ENCODE measurements at places on chromosomes 5 and 9. TPM values are rescaled to one million over a fixed set of nuclear protein-coding genes. Genes with fewer than 3 reads are reported as not detected.
A peak's percentile ranks its signal among the peaks of the same experiment; 100 is the strongest.

GRCh38 chr5:73902327-73903051 lies 276.5 kb downstream of the ARHGEF28 start:
- H3K4me3 ChIP-seq = no peak overlapping the region
- peaks cover 7% of the 10 kb centered on the region for H3K4me1 ChIP-seq
- no peak overlapping the region for H3K27ac ChIP-seq
- DNase-seq = no peak
- no peaks in the 10 kb centered on the region for H3K36me3 ChIP-seq
- no peaks in the 10 kb centered on the region for H3K27me3 ChIP-seq

DNA sequence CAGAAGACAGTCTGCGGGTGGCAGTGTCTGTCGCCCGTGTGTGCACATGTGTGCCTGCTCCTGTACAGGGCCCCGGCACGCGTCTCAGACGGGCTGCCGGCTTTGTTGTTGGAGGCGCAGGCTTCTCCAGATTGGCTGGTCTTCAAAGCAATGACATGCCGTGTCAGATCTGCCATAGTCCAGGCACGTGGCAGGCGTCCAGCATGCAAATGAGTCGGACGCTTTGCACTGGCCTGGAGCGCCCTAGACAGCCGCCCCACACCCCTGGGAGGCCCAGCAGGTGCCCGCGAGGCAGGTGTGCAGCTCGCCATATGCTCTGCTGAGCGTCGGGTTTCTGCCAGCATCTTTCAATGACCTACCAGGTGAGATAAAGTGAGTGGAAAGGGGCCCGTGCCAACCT lies 71.5 kb downstream of the GADD45G start:
- H3K36me3 ChIP-seq = no peaks in the 10 kb centered on the region
- DNase-seq = peak; percentile 99
- no peaks in the 10 kb centered on the region for H3K27me3 ChIP-seq
- peak overlapping the region; percentile 58 for H3K27ac ChIP-seq
- H3K4me1 ChIP-seq = peaks cover 39% of the 10 kb centered on the region

DNA sequence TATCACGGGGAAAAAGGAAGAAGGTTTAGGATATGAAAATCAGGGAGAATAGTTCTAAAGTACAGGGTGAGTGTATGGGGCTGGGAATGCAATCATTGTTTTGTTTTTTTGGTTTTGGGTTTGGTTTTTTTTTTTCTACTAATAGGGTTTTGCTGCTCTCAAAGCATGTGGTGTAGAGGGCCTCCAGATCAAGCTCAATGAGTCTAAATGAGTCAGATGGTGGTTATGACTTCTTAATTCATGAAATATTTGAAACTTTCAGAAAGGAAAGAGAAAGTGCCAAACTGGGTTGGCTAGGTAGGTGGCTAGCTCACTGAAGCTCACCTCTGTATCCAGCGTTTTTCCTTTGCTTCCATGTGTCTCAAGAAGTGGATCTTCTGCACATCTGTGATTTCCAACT lies 10.7 kb downstream of the OR1L8 start:
- no peak for DNase-seq
- no peak overlapping the region for H3K4me3 ChIP-seq
- H3K27ac ChIP-seq = no peak overlapping the region
- H3K36me3 ChIP-seq = no peaks in the 10 kb centered on the region

DNA sequence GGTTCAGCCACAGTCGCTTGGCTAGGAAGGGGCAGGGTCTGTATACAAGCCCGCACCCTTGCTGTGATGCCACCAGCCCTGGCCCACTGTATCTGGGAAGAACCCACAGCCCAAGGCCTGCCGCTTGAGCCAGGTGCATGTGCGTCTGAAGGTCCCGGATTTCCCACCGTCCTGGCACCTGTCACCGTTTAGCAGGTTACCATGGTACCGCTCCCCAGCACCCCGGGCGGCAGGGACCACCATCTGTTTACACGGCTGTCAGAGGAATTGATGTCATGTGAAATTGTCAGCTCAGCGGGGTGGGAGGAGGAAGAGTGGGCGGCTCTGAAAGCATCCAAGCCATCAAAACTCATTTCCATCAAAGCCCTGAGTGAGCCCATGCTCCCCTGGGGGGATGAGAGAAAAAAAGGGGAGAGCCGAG lies 92.7 kb downstream of the HRH2 start:
- H3K4me3 ChIP-seq = no peak overlapping the region
- H3K27ac ChIP-seq = no peak overlapping the region
- DNase-seq = no peak
- H3K4me1 ChIP-seq = no peaks in the 10 kb centered on the region

- no peak overlapping the region for H3K4me3 ChIP-seq
- H3K27me3 ChIP-seq = no peaks in the 10 kb centered on the region
- no peak for DNase-seq
- no peaks in the 10 kb centered on the region for H3K36me3 ChIP-seq
Observed at GRCh38 chr5:53183880-53184279, 74.3 kb upstream of the MOCS2 start.

DNA sequence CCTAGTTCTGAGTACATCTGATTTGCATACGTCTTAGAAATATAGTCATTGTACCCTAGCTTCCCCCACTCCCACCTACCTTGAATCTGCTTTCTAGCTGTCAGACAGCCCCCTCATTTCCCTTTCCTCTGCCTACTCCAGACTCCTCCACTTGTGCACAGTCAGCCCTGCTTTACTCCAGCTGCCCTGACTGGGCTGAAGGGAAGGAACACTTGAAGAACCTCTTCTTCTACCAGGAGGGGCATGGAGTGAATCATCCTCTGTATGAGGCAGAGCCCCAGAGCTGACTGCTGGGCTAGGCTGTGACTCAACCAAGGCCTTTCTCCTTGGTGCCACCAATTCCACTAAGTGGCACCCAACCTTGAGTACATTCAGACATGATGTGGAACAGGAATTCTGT lies 18.1 kb upstream of the ZFR start:
- DNase-seq = no peak
- no peaks in the 10 kb centered on the region for H3K4me1 ChIP-seq
- no peaks in the 10 kb centered on the region for H3K36me3 ChIP-seq

- no peaks in the 10 kb centered on the region for H3K27me3 ChIP-seq
- H3K36me3 ChIP-seq = no peaks in the 10 kb centered on the region
- no peak overlapping the region for H3K27ac ChIP-seq
- H3K4me1 ChIP-seq = peaks cover 8% of the 10 kb centered on the region
- no peak overlapping the region for H3K4me3 ChIP-seq
Observed at GRCh38 chr9:129595903-129596540, 24.9 kb downstream of the C9orf50 start.

DNA sequence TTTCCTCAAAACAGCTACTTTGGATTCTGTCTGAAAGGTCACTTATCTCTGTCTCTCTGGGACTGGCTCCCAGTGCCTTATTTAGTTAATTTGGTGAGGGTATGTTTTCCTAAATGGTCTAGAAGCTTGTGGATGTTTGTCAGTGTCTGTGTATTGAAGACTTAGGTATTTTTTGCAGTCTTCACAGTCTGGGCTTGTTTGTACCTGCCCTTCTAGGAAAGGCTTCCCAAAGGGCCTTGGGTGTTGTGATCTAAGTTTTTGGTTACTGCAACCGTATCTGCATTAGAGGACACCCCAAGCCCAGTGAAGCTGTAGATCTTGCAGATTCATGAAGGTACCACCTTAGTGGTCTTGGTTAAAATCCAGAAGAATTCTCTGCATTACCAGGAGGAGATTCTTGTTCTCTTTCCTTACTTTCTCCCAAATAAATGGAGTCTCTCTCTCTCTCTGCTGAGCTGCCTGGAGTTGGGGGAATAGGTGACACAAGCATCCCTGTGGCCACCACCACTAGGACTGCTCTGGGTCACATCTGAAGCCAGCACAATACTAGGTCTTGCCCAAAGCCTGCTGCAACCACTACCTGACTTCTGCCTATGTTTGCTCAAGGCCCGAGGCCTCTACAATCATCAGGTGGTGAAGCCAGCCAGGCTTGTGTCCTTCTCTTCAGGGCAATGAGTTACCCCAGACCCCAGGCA lies 17.8 kb upstream of the CCNB1 start:
- H3K4me3 ChIP-seq = no peak overlapping the region
- no peak overlapping the region for H3K27ac ChIP-seq
- DNase-seq = no peak
- no peaks in the 10 kb centered on the region for H3K4me1 ChIP-seq
- no peaks in the 10 kb centered on the region for H3K27me3 ChIP-seq
- H3K36me3 ChIP-seq = no peaks in the 10 kb centered on the region

GRCh38 chr9:121305269-121305994 lies 37.5 kb downstream of the GSN start:
- H3K27ac ChIP-seq = no peak overlapping the region
- no peaks in the 10 kb centered on the region for H3K36me3 ChIP-seq
- no peak overlapping the region for H3K4me3 ChIP-seq

- H3K27me3 ChIP-seq = no peaks in the 10 kb centered on the region
- H3K36me3 ChIP-seq = no peaks in the 10 kb centered on the region
- no peak for DNase-seq
- no peak overlapping the region for H3K27ac ChIP-seq
Observed at GRCh38 chr9:109652971-109653370, 127.0 kb upstream of the PALM2AKAP2 start.

DNA sequence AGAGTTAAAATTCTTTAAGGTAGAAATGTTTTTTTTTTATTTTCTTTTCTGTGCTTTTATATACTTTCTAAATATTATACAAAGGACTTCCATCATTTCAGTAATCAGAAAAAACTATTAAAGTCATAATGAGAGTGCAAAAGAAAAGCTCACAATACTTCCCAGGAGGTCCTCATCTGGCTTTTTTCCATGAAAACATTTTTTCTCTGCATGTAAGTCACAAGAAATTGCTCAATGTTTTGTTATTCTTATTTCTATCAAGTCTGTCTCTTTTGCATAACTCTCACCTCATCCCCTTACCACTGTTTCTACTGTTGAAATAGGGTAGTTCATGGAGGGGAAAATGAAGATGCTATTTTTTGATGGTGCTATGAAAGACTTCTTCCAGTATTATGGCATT lies 375.0 kb downstream of the TMEM232 start:
- H3K4me1 ChIP-seq = peaks cover 17% of the 10 kb centered on the region
- H3K27me3 ChIP-seq = no peaks in the 10 kb centered on the region
- H3K4me3 ChIP-seq = no peak overlapping the region
- no peaks in the 10 kb centered on the region for H3K36me3 ChIP-seq

GRCh38 chr5:83048277-83048676 lies 28.9 kb downstream of the TMEM167A start:
- no peak overlapping the region for H3K4me3 ChIP-seq
- H3K36me3 ChIP-seq = no peaks in the 10 kb centered on the region
- DNase-seq = no peak
- no peak overlapping the region for H3K27ac ChIP-seq
- no peaks in the 10 kb centered on the region for H3K4me1 ChIP-seq

GRCh38 chr9:91089405-91090129 lies 272.2 kb downstream of the AUH start:
- no peaks in the 10 kb centered on the region for H3K36me3 ChIP-seq
- no peak overlapping the region for H3K27ac ChIP-seq
- no peak overlapping the region for H3K4me3 ChIP-seq
- DNase-seq = no peak
- H3K4me1 ChIP-seq = no peaks in the 10 kb centered on the region

DNA sequence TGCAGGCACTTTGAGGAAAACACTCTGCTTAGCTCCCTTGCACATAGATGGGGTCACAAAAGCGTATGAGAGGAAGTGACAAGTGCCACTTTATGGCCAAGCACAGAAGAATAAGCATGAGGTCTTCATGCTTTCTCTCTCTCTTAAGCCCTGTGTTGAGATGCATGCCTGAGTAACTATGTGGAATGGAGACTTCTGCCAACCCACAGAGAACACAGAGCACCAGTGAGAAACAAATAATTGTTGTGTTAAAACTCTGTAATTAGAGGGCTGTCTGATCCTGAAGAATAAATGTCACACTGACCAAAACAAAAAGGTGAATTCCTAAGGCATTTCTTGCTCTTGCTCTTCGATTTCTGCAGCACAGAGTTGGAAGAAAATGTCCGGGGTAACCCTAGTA lies 488.5 kb downstream of the CTNND2 start:
- no peaks in the 10 kb centered on the region for H3K4me1 ChIP-seq
- no peak overlapping the region for H3K4me3 ChIP-seq
- no peak overlapping the region for H3K27ac ChIP-seq
- no peak for DNase-seq
- H3K36me3 ChIP-seq = no peaks in the 10 kb centered on the region

GRCh38 chr9:34400686-34401602 lies 24.2 kb upstream of the MYORG start:
- H3K27me3 ChIP-seq = no peaks in the 10 kb centered on the region
- no peak overlapping the region for H3K4me3 ChIP-seq
- H3K27ac ChIP-seq = no peak overlapping the region
- no peaks in the 10 kb centered on the region for H3K4me1 ChIP-seq

DNA sequence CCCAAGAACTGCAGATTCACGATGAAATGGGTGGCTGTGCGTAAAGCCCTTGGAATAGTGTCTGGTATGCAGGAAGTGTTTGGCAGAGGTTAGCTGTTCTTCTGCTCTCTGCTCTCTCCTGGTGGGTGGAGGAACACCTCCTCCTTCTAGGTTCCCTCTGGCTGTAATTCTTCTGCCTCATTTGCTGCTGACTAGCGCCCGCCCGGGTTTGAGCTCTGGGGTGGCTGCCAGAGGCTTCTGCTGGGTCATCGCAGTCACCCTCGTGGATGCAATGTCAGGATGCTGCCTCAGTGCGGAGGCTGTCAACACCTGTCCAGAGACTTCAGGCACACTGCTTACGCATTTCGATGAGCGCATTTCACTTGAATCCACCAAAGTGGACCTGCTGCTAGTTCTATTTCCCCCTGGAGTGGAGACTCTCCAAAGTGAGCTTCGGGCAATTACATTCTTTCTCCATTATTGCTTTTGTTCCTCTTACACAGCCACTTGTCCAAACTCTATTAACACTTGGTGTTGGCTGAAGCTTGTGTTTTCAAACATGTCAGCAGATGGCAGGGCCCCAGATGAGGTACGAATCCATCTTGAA lies 11.7 kb downstream of the DOCK2 start:
- no peak for DNase-seq
- no peak overlapping the region for H3K4me3 ChIP-seq
- H3K36me3 ChIP-seq = no peaks in the 10 kb centered on the region
- no peak overlapping the region for H3K27ac ChIP-seq
- no peaks in the 10 kb centered on the region for H3K4me1 ChIP-seq

Gene CCDC152
- 0.43 TPM for total RNA-seq

Gene TAS2R1
- not detected for total RNA-seq

Gene CCIN
- total RNA-seq = not detected

Gene PCA3
- total RNA-seq = not detected

Gene SMIM33
- total RNA-seq = not detected

Gene CSF1R
- total RNA-seq = 3.5 TPM
